AG08396 (cell line): ENCODE measurements at places on chromosomes 5 and 9.

DNA sequence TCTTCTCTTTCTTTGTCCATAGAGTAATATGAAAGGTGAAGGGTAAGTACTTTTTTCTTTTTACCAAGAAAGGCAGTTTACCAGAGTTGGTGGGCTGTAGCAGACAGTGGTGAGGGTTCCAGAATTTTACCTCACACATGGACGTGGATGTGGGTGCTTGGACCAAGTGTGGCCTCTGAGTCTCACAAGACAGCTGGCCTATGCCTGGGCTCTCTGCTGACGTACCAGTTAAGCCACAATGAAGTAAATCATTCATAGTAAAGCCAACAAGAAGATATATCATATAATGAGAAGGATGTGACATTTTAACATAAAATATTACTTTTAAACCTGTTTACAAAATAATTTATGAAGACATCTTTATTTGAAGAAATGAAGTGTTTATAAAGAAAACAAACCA lies 106.0 kb downstream of the PRKACG start:
- DNase-seq, result no peak

- no peak for DNase-seq
These were observed 290.8 kb downstream of the YTHDC2 start for GRCh38 chr5:113804264-113804663.

GRCh38 chr5:92969781-92970237 lies 611.2 kb downstream of the NR2F1-AS1 start:
- DNase-seq, result no peak

DNA sequence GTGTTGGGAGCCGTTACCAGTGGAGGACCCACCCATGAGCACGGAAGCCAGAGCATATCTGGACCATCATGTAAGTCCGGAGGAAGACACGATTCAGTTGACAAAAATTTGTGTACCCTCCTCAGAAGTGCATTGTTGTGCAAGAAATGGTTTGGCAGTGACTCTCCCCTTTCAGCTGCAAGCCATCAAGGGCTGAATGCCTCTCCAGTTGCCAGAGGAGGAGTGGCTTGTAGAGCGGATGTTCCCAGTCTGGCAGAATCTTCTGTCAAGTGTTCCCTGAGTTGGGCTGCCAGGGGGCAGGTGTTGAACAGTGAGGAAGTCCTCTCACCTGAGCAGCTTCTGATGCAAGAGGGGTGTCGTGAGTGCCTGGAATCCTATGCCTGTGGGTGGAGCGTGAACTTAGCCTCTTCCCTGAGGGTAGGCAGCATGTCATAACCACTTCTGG lies 27.6 kb upstream of the CDKN2AIPNL start:
- DNase-seq, result peak; percentile 82

- no peak for DNase-seq
These were observed 133.9 kb downstream of the SREK1 start for GRCh38 chr5:66277981-66278380.

DNA sequence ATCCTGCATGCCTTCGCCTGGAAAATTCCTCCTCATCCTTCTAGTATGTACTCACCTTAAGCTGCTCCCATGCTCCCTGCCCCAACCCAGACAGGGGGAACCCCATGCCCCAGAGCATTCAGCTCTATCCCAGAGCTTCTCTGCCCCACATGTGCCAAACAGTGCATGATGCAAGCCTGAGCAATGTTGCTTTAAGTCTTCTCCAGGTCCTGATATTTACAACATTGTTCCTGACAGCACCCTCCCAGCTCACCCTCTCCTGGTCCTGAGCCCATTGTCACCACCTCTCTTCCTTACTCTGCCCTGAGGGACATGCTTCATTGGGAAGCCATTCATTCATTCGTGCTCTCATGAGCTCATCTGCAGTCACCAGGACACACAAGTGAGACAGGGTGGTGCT lies 23.4 kb upstream of the BARX1 start:
- no peak for DNase-seq

GRCh38 chr5:145803112-145804004 lies 31.8 kb downstream of the PRELID2 start:
- DNase-seq, result no peak

- no peak for DNase-seq
These were observed 8.4 kb upstream of the URM1 start for GRCh38 chr9:128362774-128363173.

DNA sequence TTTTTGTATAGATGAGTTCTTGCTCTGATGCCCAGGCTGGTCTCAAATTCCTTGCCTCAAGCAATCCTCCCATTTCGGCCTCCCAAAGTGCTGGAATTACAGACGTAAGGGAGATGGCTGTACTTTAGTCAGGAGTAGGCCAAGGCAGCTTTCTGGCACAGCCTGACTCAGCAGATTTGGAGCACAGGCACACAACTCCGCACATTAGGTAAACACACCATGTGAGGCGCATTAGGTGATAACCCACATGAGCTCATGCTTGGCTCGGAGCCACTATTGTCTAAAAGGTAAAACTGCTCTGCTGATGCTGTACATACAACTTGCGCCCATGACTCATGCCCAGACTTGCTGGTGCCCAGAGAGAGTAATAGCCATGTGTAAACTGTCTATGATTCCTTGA lies 1157.9 kb downstream of the TAF11L14 start:
- DNase-seq, result no peak

DNA sequence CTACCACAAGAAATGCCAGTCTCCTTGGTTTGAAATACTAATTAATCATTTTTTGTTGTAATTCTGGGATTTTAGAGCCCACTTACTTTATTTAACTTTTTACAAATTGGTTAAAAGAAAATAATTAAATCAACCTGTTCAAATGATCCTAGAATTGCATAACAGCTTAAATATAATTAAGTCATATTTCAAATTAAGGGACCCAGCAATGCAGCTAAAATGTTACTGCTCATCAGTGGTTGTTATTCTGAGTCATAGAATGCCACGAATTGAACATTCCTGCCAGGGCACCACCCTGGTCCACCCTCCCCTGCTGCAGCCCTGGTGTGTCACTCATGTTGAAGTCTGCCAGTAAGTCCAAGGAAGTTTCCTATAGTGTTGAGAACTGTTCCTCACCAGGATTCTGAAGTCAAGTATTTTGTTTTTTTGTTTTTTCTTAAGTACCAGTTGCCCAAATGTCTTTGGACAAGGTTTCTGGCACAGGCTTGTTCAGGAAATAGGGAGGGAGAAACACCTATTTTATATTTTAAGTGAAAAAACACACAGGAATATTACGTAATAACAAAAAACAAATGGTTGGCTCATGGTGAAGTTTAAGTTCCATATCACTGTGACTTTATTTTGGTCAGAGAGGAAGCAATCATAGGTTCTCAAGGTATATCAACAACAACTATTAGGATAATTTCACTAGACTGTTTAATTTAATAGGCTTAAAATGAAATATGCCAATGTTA lies 4.3 kb upstream of the ITGA1 start:
- DNase-seq, result peak; percentile 49

GRCh38 chr5:116044073-116044472 lies 11.8 kb downstream of the ARL14EPL start:
- DNase-seq, result no peak

- peak; percentile 88 for DNase-seq
These were observed 175.1 kb upstream of the PITX1 start for GRCh38 chr5:135208903-135209721.

DNA sequence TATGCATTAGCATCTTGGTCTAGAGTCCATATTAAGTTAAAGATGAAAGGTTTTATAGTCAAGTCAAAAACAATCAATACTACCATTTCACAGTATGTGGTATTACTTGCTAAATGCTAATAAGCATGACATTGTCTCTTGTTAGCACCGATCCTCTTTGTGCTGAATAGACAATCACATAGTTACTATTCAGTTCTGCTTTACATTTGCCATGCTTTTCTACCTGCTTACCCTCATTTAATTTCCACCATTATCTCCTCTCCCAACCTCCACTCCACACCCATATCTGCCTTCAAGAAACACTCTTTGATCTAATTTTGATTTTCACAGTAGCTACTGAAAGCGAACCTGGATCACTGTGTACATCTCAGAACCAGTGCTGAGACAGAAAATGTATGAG lies 16.8 kb downstream of the MEGF9 start:
- no peak for DNase-seq

DNA sequence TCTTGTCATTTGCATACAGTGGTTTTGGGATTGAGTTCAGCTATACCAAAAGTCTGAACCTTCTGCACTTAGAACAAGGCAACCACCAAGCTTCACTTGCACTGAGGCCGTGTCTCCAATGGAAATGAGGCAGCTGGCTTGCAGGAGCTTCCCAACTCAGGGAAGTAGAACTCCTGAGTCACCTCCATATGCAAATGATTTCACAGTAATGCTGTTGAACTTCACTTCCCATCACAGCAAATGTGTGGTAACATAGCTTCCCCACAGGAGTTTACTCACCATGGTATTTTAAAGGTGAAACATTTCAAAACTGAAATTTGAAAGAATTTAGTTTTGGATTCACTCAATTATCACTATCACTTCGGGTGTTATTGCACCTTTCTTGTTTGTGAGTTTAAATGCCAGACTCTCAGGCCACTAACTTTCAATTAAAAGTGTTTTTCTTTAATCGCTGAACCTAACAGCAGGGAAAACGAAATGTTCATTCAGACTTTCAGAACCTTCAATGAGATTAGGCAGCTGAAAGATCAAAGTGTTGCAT lies 9.0 kb downstream of the CD274 start:
- DNase-seq, result no peak

DNA sequence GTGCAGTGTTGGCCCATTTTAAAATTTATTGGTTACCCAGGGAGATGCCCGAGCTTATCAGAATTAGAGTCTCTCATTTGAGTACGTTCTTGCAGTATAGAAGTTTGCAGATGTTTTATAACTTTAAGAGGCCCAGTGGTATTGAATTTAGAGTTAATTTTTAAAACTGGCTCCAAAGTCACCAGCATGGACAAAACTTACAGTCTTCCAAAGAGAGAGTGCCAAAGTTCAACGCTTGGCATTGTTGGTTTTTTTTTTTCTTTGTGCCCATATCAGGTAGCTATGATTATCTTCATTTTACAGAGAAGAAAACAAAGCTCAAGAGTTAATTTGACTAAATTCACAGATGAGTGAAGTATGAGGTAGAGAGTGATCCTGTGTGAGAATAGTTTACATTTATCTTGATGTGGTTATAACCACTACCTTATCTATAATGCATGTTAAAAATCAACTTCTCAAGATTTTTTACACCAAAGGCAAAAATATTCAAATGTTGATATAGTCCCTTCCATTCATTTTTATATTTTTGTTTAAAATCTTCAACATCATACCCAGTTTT lies 273.7 kb upstream of the DMRT1 start:
- no peak for DNase-seq

GRCh38 chr5:87195616-87196015 lies 72.1 kb upstream of the RASA1 start:
- DNase-seq, result peak; percentile 8

DNA sequence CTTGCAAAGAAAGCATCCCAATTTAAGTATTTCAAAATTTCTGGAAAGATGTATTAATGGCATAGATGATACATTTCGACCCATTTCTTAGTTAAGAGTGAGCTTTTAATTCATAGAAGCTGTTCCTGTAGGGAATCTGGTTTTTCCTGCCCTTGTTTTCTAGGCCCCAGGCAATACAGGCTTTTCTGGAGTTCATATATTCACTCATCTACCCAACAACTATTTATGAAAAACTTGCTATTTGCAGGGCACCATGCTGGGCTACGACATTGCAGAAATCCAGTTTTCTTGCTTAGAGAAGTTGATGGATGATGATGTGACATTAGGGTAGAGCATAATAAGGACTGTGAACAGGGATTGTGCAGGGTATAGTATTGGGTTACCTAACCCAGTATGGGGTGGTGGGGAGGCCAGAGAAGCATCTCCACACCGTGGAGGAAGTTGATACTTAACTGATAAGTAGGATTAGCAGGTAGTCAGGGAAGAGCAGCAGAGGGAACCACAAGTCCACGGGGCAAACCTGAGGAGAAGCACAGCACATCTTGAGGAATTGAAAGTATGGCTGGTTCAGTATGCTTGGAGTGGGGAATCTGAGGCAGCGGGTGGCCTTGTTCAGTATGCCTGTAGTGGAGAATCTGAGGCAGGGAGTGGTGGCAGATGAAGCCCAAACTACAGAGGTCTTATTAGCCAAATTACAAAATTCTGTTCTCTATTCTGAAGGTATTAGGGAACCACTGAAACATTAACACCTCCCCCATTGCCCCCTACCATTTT lies 247.5 kb downstream of the ARRDC3 start:
- no peak for DNase-seq

GRCh38 chr9:92947268-92948037 lies at the start of gene FGD3:
Gene FGD3 (plus strand): TSS chr9:92947523. CDS start chr9:92976257, 28,734 bp downstream.
- peak; percentile 46 for DNase-seq

DNA sequence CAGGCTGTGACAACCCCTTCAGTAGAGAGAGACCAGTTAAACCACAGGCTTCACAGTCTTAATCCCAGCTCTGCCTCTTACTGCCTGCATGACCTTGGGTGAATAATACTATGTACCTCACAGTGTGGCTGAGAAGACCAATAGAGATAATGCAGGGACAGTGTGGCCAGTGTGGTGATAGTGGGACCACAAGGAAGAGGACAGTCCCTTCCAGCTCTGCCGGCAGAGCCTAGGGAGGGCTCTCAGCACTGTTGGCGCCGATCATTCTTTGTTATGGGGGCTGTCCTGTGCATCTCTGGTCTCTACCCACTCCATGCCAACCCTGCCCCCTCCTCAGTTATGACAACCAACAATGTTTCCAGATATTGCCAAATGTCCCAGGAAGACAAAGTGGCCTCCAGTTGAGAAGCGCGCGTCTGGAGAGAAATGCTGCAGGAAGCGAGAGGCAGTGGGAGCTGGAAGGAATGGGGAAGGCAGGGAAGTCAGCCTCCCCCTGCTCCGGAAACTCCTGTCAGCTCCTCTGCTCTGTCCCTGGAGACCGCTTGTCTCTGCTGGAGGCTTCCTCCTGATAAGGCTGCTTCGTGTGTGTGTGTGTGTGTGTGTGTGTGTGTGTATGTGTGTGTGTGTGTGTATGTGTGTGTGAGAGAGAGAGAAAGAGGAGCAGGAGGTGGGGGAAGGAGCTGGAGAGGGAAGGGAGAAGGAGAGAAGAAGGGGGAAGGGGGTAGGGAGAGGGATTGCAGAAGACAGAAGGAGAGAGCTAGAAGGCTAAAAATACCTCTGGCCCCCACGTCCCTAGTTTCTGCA lies 31.8 kb upstream of the FABP6 start:
- DNase-seq, result no peak

GRCh38 chr5:53501054-53501453 lies 20.6 kb downstream of the FST start:
- DNase-seq, result no peak
